ENCODE measurements at places on chromosomes 4 and X. TPM values are rescaled to one million over a fixed set of nuclear protein-coding genes. Genes with fewer than 3 reads are reported as not detected.

XAGE1A gene
- not detected for polyA plus RNA-seq

SHISA3 gene
- 12.7 TPM for polyA plus RNA-seq

USP26 gene
- polyA plus RNA-seq = not detected

PUDP gene
- 83.1 TPM for polyA plus RNA-seq

TLR6 gene
- not detected for polyA plus RNA-seq

- H3K36me3 ChIP-seq = no peaks in the 10 kb centered on the region
- DNase-seq = no peak
- H3K27ac ChIP-seq = no peak overlapping the region
- H3K4me1 ChIP-seq = no peaks in the 10 kb centered on the region
- no peak overlapping the region for H3K4me3 ChIP-seq
Observed at GRCh38 chrX:145865082-145865481, 47.5 kb downstream of the SLITRK2 start.

- H3K4me1 ChIP-seq = no peaks in the 10 kb centered on the region
- H3K4me3 ChIP-seq = no peak overlapping the region
- DNase-seq = no peak
- H3K36me3 ChIP-seq = no peaks in the 10 kb centered on the region
- no peaks in the 10 kb centered on the region for H3K27me3 ChIP-seq
Observed at GRCh38 chr4:32136081-32136787, 1416.1 kb downstream of the PCDH7 start.

DNA sequence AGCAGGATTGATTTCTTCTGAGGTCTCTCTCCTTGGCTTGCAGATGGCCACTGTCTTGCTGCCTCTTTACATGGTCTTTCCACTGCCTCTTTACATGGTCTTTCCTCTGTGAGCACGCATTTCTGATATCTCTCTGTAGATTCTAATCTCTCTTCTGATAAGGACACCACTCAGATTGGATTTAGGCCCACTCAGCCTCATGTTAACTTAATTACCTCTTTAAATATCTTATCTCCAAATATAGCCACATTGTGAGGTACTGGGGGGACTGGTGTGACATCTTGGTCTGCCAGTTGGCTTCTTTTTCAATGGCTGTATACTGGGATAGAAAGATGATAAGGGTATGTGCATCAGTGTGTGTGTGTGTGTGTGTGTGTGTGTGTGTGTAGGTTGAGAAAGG, 153.7 kb downstream of the AWAT2 start:
- no peak overlapping the region for H3K27ac ChIP-seq
- H3K36me3 ChIP-seq = no peaks in the 10 kb centered on the region
- H3K4me1 ChIP-seq = no peaks in the 10 kb centered on the region
- H3K27me3 ChIP-seq = no peaks in the 10 kb centered on the region
- DNase-seq = no peak
- no peak overlapping the region for H3K4me3 ChIP-seq

DNA sequence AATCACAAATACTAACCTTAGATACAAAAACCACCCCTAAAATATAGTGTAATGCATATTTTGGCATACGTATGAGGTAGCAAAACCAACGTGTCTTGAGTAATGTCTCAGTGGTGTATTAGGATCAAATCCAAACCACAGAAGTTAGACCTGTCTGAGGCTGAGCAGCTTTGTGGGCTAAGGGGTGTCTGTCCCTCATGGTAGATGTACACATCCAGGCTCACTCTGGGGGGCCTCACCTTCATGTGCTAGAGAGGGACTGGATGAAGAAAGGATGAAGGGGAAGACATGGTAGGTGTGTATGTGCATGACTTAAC, 188.0 kb upstream of the TBC1D9 start:
- DNase-seq = no peak
- no peak overlapping the region for H3K27ac ChIP-seq
- peaks cover 4% of the 10 kb centered on the region for H3K36me3 ChIP-seq
- H3K4me3 ChIP-seq = no peak overlapping the region

DNA sequence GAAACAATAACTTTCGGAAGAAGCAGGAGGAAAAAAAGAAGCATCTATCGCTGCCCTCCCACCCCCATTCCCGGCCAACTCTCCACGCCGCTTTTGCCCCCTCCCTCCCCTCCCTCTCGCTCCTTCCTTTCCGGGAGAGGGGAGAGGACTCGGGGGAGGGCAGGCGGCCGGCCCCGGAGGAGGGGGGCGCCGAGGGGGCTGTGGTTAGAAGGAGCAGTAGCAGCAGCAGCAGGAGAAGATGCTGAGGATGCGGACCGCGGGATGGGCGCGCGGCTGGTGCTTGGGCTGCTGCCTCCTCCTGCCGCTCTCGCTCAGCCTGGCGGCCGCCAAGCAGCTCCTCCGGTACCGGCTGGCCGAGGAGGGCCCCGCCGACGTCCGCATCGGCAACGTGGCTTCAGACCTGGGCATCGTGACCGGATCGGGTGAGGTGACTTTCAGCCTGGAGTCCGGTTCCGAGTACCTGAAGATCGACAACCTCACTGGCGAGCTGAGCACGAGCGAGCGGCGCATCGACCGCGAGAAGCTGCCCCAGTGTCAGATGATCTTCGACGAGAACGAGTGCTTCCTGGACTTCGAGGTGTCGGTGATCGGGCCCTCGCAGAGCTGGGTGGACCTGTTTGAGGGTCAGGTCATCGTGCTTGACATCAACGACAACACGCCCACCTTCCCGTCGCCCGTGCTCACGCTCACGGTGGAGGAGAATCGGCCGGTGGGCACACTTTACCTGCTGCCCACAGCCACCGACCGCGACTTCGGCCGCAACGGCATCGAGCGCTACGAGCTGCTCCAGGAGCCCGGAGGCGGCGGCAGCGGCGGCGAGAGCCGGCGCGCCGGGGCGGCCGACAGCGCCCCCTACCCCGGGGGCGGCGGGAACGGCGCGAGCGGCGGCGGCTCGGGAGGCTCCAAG, 1.3 kb downstream of the PCDH7 start:
- peak overlapping the region; percentile 92 for H3K4me3 ChIP-seq
- no peaks in the 10 kb centered on the region for H3K4me1 ChIP-seq
- no peaks in the 10 kb centered on the region for H3K36me3 ChIP-seq
- no peaks in the 10 kb centered on the region for H3K27me3 ChIP-seq
- DNase-seq = peak; percentile 79
- H3K27ac ChIP-seq = peak overlapping the region; percentile 88

GRCh38 chrX:137575596-137576255, 9.8 kb downstream of the ZIC3 start:
- no peaks in the 10 kb centered on the region for H3K4me1 ChIP-seq
- peaks cover 39% of the 10 kb centered on the region for H3K27me3 ChIP-seq
- H3K4me3 ChIP-seq = no peak overlapping the region
- no peak for DNase-seq

- H3K4me3 ChIP-seq = no peak overlapping the region
- H3K27me3 ChIP-seq = no peaks in the 10 kb centered on the region
- no peaks in the 10 kb centered on the region for H3K36me3 ChIP-seq
- no peaks in the 10 kb centered on the region for H3K4me1 ChIP-seq
- no peak overlapping the region for H3K27ac ChIP-seq
Observed at GRCh38 chr4:13164783-13165331, 319.3 kb downstream of the RAB28 start.

- H3K27me3 ChIP-seq = no peaks in the 10 kb centered on the region
- no peak for DNase-seq
- no peaks in the 10 kb centered on the region for H3K36me3 ChIP-seq
- no peak overlapping the region for H3K27ac ChIP-seq
Observed at GRCh38 chr4:3674479-3674851, 91.7 kb upstream of the ADRA2C start.

DNA sequence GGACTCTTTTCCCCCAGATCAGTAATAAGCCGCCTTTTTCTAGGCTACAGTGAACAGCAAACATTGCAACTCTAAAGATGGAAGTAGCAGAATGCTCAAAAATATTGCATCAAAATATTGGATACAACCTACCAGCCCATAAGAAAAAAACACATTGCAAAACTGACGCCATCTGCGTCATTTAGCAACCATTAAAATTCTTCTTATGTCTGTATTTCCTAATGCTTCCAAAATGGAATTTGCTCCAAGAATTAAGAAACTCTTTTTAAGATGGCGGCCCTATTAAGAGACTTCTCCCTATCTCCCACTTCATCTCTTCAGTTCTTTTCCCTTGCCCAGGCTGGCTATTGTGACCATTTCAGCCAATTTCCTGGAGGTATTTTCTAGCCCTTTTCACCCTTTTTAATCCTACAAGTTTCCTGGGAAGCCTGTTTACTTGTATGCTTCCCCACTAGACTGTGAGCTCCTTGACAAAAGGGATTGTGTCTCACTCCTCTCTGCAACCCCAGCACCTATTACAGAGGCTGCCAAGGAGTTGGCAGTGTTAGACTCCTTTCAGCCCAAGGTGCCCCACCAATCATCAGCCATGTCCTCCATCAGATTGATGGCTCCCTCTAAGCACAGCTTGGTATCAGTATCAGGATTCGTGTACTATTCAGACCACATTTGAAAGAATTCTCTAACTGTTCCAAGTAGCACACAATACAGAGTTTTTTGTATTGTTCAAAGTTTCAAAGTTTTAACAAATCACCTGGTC, 4.4 kb downstream of the GPC3 start:
- peaks cover 14% of the 10 kb centered on the region for H3K4me1 ChIP-seq
- no peaks in the 10 kb centered on the region for H3K36me3 ChIP-seq
- peak; percentile 28 for DNase-seq
- peaks cover 7% of the 10 kb centered on the region for H3K27me3 ChIP-seq
- no peak overlapping the region for H3K27ac ChIP-seq

DNA sequence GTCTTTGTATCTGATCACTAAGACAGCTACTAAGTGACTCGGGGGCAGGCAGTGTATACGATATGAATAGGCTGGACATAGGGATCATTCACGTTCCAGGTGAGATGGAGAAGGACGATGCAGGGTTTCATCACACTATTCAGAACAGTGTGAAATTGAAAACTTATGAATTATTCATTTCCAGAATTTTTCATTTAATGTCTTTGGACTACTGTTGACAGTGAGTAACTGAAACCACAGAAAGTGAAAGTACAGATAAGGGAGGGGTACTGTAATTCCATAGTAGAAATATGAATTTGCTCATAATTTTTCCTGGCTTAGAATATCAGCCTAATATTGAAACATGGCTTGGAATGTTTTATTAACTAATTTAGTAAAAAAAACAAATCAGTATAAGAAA, 24.4 kb downstream of the TMEM144 start:
- H3K27me3 ChIP-seq = no peaks in the 10 kb centered on the region
- H3K36me3 ChIP-seq = no peaks in the 10 kb centered on the region
- DNase-seq = peak; percentile 9
- no peaks in the 10 kb centered on the region for H3K4me1 ChIP-seq
- H3K4me3 ChIP-seq = no peak overlapping the region
- no peak overlapping the region for H3K27ac ChIP-seq

- no peaks in the 10 kb centered on the region for H3K27me3 ChIP-seq
- no peaks in the 10 kb centered on the region for H3K36me3 ChIP-seq
- no peaks in the 10 kb centered on the region for H3K4me1 ChIP-seq
- no peak overlapping the region for H3K27ac ChIP-seq
- H3K4me3 ChIP-seq = no peak overlapping the region
- no peak for DNase-seq
Observed at GRCh38 chr4:83083925-83084475, 30.5 kb downstream of the PLAC8 start.

DNA sequence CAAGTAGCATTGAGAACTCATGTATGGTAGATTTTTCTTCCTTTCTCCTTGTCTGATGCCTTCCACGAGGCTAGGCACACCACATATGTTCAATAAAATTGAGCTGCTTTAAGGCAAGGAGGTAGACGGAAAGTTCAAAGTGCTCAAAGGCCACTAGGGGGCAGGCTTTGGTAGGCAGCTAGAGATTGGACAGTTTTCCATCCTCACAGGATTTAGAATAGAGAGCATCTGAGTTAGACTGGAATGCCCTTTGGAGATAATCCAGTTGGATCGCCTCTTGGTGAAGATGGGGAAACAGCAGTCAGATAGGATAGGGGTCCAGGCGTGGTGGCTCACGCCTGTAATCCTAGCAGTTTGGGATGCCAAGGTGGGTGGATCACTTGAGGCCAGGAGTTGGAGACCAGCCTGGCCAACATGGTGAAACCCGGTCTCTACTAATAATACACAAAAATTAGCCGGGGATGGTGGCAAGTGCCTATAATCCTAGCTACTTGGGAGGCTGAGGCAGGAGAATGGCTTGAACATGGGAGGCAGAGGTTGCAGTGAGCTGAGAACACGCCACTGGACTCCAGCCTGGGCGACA, 30.4 kb downstream of the ELF4 start:
- no peak overlapping the region for H3K27ac ChIP-seq
- no peaks in the 10 kb centered on the region for H3K27me3 ChIP-seq
- DNase-seq = peak; percentile 84
- no peaks in the 10 kb centered on the region for H3K36me3 ChIP-seq

DNA sequence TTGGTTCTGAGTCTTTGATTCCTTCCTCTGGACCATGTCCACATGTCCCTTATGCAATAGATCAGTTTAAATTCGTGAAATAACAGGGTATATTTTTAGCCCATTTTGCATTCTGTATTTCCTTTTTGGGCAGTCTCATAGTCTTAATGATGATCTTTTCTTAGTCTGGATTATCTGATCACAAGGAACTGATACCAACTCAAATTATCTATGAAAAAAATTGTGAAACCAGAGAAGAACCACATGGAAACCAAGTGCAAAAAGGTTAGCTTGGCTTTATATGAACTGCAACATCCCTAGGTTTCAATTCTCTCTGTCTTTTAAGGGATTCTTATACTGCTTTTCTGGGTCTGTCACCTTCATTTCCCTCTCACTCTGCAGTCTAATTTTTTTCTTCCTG, 608.6 kb upstream of the AADAT start:
- no peak overlapping the region for H3K27ac ChIP-seq
- H3K27me3 ChIP-seq = no peaks in the 10 kb centered on the region
- H3K36me3 ChIP-seq = no peaks in the 10 kb centered on the region
- no peaks in the 10 kb centered on the region for H3K4me1 ChIP-seq

GRCh38 chr4:103397541-103397940, 199.4 kb upstream of the CENPE start:
- no peaks in the 10 kb centered on the region for H3K36me3 ChIP-seq
- no peaks in the 10 kb centered on the region for H3K27me3 ChIP-seq
- no peaks in the 10 kb centered on the region for H3K4me1 ChIP-seq
- no peak overlapping the region for H3K4me3 ChIP-seq

Data from cardiac muscle cell (in vitro differentiated cells and primary cell).